Activated CD4-positive, alpha-beta memory T cell treated with anti-CD3 and anti-CD28 coated beads for 36 hours (primary cell): ENCODE measurements at places on chromosomes 13 and 19.

DNA sequence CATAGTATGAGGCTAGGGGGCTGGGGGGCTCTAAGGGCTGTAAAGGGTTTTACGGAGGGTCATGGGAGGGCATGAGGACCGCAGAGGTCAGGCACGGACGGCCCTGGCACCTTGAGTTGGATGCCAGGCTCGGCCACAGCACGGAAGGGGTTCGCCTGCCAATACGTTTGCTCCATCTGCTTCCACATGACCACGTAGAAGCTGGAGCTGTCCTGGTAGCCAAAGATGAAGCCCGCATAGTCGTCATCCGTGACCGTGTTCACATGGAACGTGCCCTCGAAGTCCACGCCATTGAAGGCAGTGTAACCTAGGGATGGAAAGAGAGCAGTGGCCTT is 6.4 kb downstream of the COMP start:
- no peak for DNase-seq

DNA sequence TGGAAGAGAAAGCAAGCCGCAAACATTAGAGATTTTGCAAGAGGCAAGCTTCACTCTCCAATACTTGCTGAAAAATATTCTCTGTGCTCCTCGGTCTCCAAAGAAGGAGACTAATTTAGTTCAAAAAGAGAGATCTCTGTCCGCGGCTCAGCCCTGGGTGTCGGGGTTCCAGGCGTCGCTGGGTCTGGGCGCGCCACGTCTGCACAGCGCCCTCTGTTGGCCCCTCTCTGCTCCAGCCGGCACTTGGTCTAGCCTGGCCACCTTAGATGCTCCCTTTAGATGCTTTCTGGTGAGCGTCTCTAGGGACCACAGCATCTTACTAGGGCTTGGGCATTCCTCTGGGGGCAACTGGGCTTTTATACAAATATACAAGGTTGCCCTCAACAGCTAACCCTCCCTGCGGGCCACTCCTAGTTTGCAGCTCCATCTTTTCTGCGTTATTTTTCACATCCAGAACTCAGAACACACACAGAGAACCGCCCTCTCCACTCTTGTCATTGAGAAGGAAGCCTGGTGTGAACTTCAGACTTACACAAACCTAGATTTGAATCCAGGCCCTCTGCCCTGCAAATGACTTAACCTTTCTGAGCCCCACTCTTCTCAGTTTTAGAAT is 78.3 kb downstream of the CYSLTR2 start:
- peak; percentile 70 for DNase-seq

- DNase-seq, result no peak
Observed at GRCh38 chr13:83378908-83379307, 503.4 kb downstream of the SLITRK1 start.

DNA sequence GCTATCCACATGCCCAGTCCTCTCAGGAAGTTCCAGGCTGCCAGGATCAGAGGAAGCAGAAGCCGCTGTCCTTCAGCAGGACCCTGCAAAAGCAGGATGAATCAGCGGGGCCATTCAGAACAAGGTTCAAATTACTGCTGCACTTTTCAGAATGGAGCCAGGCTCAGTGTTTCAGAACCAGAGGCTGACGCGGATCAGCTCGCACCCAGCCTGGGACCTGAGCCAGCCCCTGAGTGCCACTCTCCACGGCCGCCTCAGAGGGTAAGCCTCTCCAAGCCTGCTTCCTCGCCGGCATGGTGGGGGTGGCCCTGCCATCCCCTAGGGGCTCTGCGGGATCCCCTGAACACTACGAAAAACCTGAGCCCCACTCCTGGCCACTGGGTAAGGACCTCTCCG is 24.7 kb downstream of the RASA3 start:
- DNase-seq, result no peak

DNA sequence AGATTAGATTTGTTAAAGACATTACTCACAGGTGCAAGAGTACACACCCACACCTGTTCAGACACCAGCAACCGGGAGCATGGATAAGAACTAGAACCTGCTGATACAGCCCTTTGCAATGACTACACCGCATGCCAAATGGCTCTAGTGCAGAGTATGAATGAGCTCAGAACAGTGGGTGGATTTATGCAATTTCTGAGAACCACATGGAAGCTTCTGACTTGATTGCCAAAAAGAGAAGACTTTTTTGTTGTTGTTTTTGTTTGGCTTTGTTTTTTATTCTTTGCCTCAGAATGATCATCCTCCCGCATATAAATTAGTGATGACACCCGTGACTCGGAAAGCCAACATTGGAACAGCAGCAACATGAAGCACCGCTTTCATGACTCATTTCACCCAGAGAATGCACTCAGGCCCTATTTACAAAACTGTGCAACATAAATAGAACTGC is 77.4 kb upstream of the LRCH1 start:
- DNase-seq, result no peak

DNA sequence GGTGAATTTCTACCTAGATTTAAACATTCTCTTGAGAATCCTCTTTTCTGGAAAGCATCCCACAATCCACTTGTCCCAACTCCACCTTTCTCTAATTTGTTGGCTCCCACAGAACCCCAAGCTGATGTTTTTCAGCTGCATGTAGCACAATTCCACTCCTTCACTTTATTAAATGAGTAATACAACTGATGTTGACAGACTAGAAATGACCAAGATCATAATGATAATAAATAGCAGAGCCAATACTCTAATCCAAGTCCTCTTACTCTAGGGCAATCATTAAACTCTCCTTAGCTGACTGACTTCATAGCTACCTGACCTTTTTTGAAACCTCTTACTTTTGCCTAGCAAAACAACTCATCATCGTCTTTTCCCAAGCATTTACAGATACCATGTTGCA is 27.9 kb upstream of the STARD13 start:
- DNase-seq, result no peak
